ENCODE measurements at places on chromosomes 3 and 15.

DNA sequence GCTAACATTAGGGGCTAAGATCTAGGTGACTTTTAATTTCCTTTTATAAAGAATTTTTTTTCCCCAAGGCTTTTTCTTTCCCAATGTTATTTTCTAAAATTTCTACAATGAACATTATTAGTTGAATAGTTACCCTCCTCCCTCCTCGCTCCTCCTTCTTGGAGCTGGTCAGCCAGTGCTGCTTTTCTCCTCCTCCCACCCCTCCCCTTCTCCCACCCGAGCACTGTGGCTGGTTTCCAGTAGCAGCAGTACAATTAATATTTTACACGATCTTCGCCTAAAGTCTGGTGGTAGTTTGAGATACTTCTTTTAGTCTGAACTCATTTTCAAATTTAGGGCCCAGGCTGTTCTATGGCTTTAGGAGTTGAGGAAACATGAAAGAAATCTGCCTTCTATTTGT is 41.6 kb downstream of the EEFSEC start:
- no peak overlapping the region for H3K4me3 ChIP-seq
- no peaks in the 10 kb centered on the region for H3K36me3 ChIP-seq
- H3K4me1 ChIP-seq, result no peaks in the 10 kb centered on the region
- no peaks in the 10 kb centered on the region for H3K27me3 ChIP-seq
- H3K27ac ChIP-seq, result no peak overlapping the region

- H3K4me1 ChIP-seq, result no peaks in the 10 kb centered on the region
- no peak overlapping the region for H3K27ac ChIP-seq
- no peak for DNase-seq
- H3K4me3 ChIP-seq, result no peak overlapping the region
- H3K27me3 ChIP-seq, result no peaks in the 10 kb centered on the region
Observed at GRCh38 chr3:53180305-53181023, 19.5 kb downstream of the PRKCD start.

DNA sequence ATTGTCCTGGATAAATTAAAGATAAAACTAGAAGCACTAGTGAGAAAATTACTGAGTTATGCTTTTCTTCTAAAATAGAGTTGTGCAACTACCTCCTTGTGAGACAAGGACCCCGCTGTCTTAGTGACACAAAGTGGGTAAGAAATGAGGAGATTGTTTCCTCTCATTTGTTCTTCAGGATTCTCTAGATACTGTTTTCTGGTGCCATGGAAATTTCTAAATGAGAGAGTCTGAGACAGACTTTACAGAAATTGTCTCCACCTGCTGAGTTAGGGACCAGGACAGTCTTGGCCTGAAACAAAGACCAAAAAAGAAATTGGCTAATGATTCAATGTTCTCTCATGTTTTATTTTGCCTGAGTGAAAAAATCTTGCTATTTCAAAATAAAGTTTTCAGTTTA is 427.5 kb downstream of the TUSC7 start:
- no peaks in the 10 kb centered on the region for H3K27me3 ChIP-seq
- H3K4me3 ChIP-seq, result no peak overlapping the region
- H3K36me3 ChIP-seq, result no peaks in the 10 kb centered on the region
- no peak overlapping the region for H3K27ac ChIP-seq
- DNase-seq, result no peak
- no peaks in the 10 kb centered on the region for H3K4me1 ChIP-seq

- DNase-seq, result peak; percentile 64
- no peaks in the 10 kb centered on the region for H3K36me3 ChIP-seq
- peaks cover 7% of the 10 kb centered on the region for H3K4me1 ChIP-seq
- no peak within 1 kb of the TSS for H3K27ac ChIP-seq
- no peaks in the 10 kb centered on the region for H3K27me3 ChIP-seq
Observed at GRCh38 chr3:98901392-98902350, at the start of gene DCBLD2. Gene DCBLD2 (minus strand): TSS chr3:98901695. CDS start chr3:98901326, 369 bp downstream.

GRCh38 chr3:11477407-11477911 is 166.3 kb downstream of the VGLL4 start:
- H3K27me3 ChIP-seq, result no peaks in the 10 kb centered on the region
- no peak overlapping the region for H3K4me3 ChIP-seq
- no peaks in the 10 kb centered on the region for H3K36me3 ChIP-seq

GRCh38 chr3:45164056-45164455 is 17.9 kb upstream of the CDCP1 start:
- H3K27ac ChIP-seq, result no peak overlapping the region
- no peak overlapping the region for H3K4me3 ChIP-seq
- H3K27me3 ChIP-seq, result no peaks in the 10 kb centered on the region
- no peak for DNase-seq

DNA sequence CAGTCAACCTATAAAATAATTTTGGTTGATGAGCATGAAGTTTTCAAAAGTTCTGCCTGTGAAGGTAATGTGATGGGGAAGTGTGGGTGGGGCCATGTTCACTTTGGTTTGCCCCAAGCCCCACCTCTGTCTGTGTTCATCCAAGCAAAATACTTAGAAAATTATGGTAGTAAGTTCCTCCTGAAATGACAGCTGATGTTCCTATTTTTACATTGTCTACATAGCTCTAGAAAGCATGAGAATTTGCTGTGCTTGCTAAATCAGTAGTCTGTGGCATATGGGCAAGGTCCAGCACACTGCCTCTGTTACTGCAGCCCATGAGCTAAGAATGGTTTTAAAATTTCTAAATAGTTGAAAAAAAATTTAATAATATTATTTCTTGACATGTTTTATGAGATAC is 21.9 kb upstream of the CP start:
- H3K4me3 ChIP-seq, result no peak overlapping the region
- no peaks in the 10 kb centered on the region for H3K4me1 ChIP-seq
- no peak for DNase-seq
- no peak overlapping the region for H3K27ac ChIP-seq
- H3K36me3 ChIP-seq, result no peaks in the 10 kb centered on the region

DNA sequence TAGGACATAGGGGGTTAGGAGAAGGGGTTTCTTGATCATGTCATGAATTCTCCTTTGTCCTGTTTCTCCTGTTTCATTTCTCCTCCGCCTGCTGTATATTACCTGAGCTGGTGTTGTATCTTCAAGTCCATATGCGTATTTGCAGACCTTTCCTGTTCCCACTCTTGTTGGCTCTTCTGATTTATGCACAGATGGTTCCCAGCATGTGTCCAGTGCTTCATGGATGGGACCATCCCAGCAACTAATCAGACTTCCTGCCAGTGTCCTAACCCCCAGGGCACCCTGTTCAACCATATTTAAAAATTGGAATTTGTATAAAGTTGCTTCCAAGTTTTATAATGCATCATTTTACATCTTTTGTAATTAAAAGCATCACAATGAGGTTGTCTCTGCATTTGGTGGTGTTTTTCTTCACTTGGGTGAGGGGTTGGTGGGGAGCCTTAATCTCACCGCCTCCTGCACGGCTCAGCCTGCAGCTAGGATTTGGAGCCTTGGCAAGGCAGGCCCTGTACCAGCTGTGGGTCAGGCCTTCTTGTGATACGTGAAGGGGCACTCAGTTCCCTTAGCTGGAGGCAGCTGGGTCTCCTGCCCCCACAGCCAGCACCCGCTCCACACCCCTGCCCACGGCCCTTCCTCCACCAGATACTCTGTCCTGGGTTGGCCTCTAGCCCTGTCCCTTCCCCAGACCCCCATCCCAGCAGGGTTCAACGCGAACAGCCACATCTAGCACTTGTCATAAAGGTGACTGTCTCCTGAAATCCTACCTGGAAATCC is 72.0 kb upstream of the BLM start:
- no peak overlapping the region for H3K4me3 ChIP-seq
- DNase-seq, result no peak
- H3K27me3 ChIP-seq, result no peaks in the 10 kb centered on the region
- H3K36me3 ChIP-seq, result peaks cover 27% of the 10 kb centered on the region
- no peak overlapping the region for H3K27ac ChIP-seq

DNA sequence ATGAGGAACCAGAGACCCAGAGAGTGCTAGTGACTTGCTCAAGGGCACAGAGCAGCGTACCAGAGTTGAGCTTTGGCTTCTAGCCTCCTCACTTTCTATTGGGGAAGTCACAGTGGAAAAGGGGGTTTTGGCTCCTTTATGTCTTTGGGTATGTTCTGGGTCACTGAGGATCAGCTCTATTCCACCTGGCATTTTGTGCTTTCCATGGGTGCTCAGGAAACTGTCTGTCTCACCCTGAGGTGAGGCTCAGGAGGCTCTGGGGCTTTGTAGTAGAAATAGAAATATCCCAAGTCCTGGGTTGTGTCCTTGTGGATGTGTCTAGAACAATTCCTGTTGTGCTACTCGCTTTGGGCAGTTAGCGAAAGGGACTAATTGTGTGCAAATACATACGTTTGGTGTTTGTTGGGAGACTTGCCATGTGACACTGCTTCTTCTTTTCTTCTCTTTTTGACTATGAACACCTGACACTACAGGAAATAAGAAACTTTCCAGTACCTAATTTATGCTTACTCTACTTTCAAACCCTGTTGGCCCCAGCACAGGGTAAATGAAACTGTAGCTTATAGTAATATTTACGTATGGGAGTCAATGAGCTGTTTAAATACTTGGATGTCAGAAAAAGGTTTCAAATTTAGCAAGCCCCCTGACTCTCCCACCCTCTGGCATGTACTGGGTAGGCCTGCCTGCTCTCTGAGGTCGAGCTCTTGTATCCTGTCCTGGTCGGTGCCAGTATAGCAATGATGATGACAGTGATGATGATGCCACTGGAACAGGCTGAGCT is 35.6 kb downstream of the SMAD3 start:
- peak overlapping the region; percentile 47 for H3K27ac ChIP-seq
- DNase-seq, result no peak
